ENCODE measurements at places on chromosomes 16 and 17. TPM values are rescaled to one million over a fixed set of nuclear protein-coding genes. Genes with fewer than 3 reads are reported as not detected.

The USP43 gene
- 0.35 TPM for total RNA-seq

The CES5A gene
- total RNA-seq, result not detected

The SLC5A10 gene
- not detected for total RNA-seq

The FBXO39 gene
- 0.29 TPM for total RNA-seq

The CCDC154 gene
- 0.58 TPM for total RNA-seq

The PKMYT1 gene
- 12.9 TPM for total RNA-seq

The RILP gene
- total RNA-seq, result 34.2 TPM

The NDE1 gene
- 50.6 TPM for total RNA-seq

The WIPF2 gene
- 15.9 TPM for total RNA-seq

The SLC4A1 gene
- total RNA-seq, result not detected

The PLEKHG4 gene
- 22.4 TPM for total RNA-seq

The SENP3 gene
- total RNA-seq, result 60.7 TPM

The PARD6A gene
- 1.9 TPM for total RNA-seq

The LGALS3BP gene
- total RNA-seq, result 129 TPM

The NXPH3 gene
- total RNA-seq, result 0.63 TPM

The CFAP52 gene
- not detected for total RNA-seq

The HBM gene
- not detected for total RNA-seq

The SNF8 gene
- 138 TPM for total RNA-seq

The DRC3 gene
- total RNA-seq, result 0.47 TPM

The SLC16A11 gene
- 0.12 TPM for total RNA-seq

The MEAK7 gene
- total RNA-seq, result 27.4 TPM

The FKBP10 gene
- total RNA-seq, result 230 TPM

The MT1A gene
- 16.4 TPM for total RNA-seq

The TLCD2 gene
- total RNA-seq, result 0.78 TPM

The CIITA gene
- 0.93 TPM for total RNA-seq

The METTL22 gene
- 22.1 TPM for total RNA-seq

The KRTAP4-4 gene
- not detected for total RNA-seq

The NEURL4 gene
- total RNA-seq, result 16.4 TPM

The C16orf46 gene
- 0.58 TPM for total RNA-seq

The CLDN7 gene
- total RNA-seq, result 2.1 TPM

The CDC42EP4 gene
- 25.0 TPM for total RNA-seq

The MYCBPAP gene
- 0.23 TPM for total RNA-seq

The GCGR gene
- not detected for total RNA-seq

The NPW gene
- total RNA-seq, result 0.35 TPM

The KIF19 gene
- 21.4 TPM for total RNA-seq

The HSD17B1 gene
- total RNA-seq, result 0.44 TPM

The NHLRC4 gene
- total RNA-seq, result 2.7 TPM

The SNAI3 gene
- 0.12 TPM for total RNA-seq

Measured in glomerular endothelial cell (primary cell).